ENCODE measurements at places on chromosomes 3 and 15. TPM values are rescaled to one million over a fixed set of nuclear protein-coding genes. Genes with fewer than 3 reads are reported as not detected.
A peak's percentile ranks its signal among the peaks of the same experiment; 100 is the strongest.

Gene ZDHHC23
- total RNA-seq, result 15.5 TPM

GRCh38 chr15:48049736-48050135, 71.1 kb upstream of the SLC24A5 start:
- DNase-seq, result no peak

Gene MOBP
- total RNA-seq, result 0.92 TPM

- no peak for DNase-seq
Measured at GRCh38 chr15:99963976-99964375, 230.7 kb upstream of the LYSMD4 start.

Gene CHST2
- 3.4 TPM for total RNA-seq

Gene AQP9
- total RNA-seq, result not detected

- peak; percentile 87 for DNase-seq
Measured at GRCh38 chr3:129605203-129605921, 1.1 kb downstream of the PLXND1 start.

Gene FBXL2
- 11.8 TPM for total RNA-seq

- no peak for DNase-seq
Measured at GRCh38 chr3:120568598-120568997, 27.5 kb upstream of the NDUFB4 start.

Gene ALPK3
- total RNA-seq, result 94.1 TPM

DNA sequence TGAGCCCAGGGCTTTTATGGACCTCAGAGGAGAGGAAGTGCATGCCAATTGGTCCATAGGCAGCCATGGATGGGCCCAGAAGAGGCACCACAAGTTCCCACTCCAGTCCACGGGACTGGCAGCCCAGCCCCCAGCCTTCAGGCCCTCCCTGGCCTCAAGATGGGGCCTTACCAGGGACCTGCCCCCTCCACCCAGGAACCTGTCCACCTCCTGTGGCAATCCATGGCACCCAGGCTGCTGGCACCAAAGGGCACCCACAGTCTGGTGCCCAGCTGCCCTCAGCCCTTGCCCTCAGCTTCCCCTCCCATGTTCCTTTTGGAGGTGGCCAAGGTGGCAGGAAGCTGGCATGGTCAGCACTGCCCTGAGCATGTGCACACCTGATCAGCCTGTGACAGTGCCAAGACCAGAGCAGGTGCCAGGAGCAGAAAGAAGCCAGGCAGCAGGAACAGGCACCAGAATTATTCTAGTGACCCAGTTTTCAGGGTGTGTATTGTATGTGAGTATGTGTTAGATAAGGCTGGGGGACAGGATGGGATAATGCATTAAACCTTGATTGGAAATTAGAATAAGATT, 415.0 kb downstream of the NTRK3 start:
- no peak for DNase-seq

Gene MRPL3
- 110 TPM for total RNA-seq

Gene GOLGA6L7
- 0.15 TPM for total RNA-seq

Gene CGNL1
- 85.6 TPM for total RNA-seq

- no peak for DNase-seq
Measured at GRCh38 chr15:31340047-31340446, 13.4 kb downstream of the KLF13 start.

DNA sequence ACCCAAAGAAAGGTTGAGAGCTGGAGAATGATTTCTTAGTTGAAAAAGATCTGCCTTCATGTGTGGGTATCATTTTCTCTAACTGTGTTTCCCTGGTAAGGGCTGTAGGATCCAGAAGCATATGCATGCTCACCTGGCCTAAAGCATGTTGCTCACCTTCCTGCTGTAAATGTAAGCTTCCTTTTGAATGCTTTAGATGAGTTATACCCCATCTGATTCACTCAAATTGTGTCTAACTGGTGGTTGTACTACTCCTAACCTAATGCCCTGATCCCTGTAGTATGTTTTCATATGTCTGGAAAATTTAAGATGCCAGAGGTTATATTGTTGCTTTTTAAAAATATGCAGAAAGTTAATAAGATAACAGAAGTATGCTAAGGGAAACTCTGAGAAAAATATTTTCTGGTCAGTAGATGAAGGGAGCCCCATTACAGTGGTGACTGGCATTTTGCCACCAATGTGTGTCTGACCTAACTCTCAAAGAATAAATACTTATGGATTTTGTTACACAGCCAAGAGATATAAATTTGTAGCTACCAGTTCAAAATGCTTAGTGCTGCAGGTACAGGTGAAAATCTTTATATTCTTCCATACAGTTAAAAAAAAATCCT, 7.7 kb downstream of the FILIP1L start:
- DNase-seq, result no peak

- no peak for DNase-seq
Measured at GRCh38 chr15:56385908-56386307, 20.7 kb downstream of the TEX9 start.

- DNase-seq, result peak; percentile 81
Measured at GRCh38 chr3:59128685-59129084, 78.9 kb upstream of the CFAP20DC start.

- DNase-seq, result no peak
Measured at GRCh38 chr15:68696414-68697363, 117.9 kb downstream of the CORO2B start.

Gene ACP3
- 15.3 TPM for total RNA-seq

Gene GASK1A
- 4.3 TPM for total RNA-seq

Gene RASL12
- total RNA-seq, result 10.1 TPM

Gene KLF13
- 18.7 TPM for total RNA-seq

Gene ST8SIA2
- 8.9 TPM for total RNA-seq

Data from endodermal cell (in vitro differentiated cells).